ENCODE measurements at places on chromosomes 16 and 17. TPM values are rescaled to one million over a fixed set of nuclear protein-coding genes. Genes with fewer than 3 reads are reported as not detected.

The TEN1 gene
- 29.6 TPM for total RNA-seq

The NPIPA8 gene
- 22.9 TPM for total RNA-seq

The MT1A gene
- total RNA-seq, result 6.9 TPM

The KRTAP4-9 gene
- total RNA-seq, result not detected

The PRDM7 gene
- not detected for total RNA-seq

The KIF19 gene
- total RNA-seq, result not detected

The EPOP gene
- 8.1 TPM for total RNA-seq

The QRICH2 gene
- total RNA-seq, result 1.4 TPM

The MIEN1 gene
- 42.8 TPM for total RNA-seq

The DNAH17 gene
- not detected for total RNA-seq

The EME1 gene
- total RNA-seq, result 5.6 TPM

The RASL10B gene
- 1.4 TPM for total RNA-seq

The ST6GALNAC1 gene
- 0.54 TPM for total RNA-seq

The ZNF764 gene
- total RNA-seq, result 7.3 TPM

The CCDC200 gene
- not detected for total RNA-seq

The NIP7 gene
- 25.8 TPM for total RNA-seq

The BMERB1 gene
- total RNA-seq, result 23.1 TPM

The MAP2K6 gene
- total RNA-seq, result under 0.01 TPM

The NOD2 gene
- total RNA-seq, result not detected

The SEPTIN12 gene
- total RNA-seq, result not detected

The CCDC154 gene
- not detected for total RNA-seq

The CDC6 gene
- 9.6 TPM for total RNA-seq

All from cardiac atrium fibroblast (primary cell).